ENCODE measurements at places on chromosomes 1 and 21.

DNA sequence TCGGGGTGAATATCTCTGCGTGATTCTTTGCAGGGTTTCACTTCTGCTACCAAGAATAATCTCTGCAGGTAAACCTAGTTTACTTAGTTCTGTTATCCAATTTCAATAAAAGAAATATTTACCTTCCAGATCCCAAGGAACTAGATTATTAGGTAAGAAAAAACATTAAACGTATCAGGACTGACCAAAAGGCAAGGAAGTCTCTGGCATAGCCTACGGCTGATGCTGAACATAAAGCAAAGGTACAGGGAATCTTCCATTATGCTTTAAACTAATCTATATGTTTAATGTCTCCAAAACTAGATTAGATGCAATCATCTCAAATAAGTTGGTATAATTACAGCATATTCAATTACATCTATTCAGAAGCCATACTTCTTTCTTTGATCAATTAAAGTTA is 168.9 kb downstream of the KCNK2 start:
- no peak for DNase-seq

- DNase-seq = peak; percentile 17
Observed at GRCh38 chr1:229128066-229128608, 142.8 kb upstream of the RAB4A start.

DNA sequence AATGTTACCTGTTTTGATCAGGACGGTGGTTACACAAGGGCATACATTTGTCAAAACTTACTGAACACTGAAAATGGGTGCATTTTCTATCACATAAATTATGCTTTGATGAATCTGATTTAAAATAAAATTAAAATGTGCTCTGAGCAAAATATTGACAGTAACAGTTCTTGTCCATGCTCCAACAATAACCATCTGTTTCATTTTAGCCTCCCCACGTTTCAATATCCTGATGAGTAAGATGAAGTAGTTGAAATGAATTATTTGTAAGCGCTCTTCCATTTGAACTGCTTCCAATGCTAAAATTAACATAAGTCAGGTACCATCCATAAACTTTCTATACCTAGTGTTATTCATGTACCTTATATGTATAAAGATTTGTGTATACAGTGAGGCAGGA is 365.4 kb downstream of the LTN1 start:
- DNase-seq = no peak

- DNase-seq = no peak
Observed at GRCh38 chr1:27485363-27485762, 4.6 kb downstream of the WASF2 start.

DNA sequence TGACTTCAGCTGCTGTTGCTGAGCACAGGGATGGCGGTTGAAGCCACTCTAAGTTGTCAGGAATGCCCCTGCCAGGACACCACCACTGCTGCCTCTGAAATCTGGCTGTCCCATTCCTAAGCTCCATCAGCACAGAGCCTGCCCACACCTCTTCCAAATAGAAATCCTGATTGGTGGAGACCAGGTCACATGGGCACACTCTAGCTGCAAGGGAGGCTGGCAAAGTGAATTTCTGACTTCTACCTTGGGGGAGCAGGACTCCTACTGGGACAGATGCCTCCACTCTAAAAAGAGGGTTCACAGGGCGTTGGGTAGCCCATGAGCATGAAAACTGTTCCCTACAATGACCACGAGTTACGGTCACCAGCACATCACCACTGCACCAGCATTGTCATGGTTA is 83.8 kb upstream of the TARDBP start:
- no peak for DNase-seq

Data from inflammatory macrophage (primary cell).